ENCODE measurements at places on chromosomes 4 and X.

DNA sequence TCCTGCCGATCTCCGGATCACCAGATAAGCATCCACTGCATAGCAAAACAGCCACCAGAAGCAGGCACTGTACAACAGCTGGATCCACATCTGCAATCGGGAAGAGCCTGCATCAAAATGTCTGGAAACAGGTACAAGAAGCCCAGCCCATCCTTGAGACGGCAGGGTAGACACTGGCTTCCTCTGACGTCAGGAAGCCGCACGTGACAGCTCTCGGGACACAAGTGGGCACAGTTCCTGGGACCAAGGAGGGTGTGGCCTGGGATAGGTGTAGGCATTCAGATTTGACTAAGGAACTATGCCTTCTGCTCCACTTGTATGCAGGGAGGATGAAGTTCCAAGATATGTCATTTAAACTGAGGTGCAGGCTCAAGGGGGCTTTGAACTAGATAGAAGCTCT, 6.3 kb downstream of the GPR143 start:
- no peaks in the 10 kb centered on the region for H3K4me1 ChIP-seq
- no peaks in the 10 kb centered on the region for H3K27me3 ChIP-seq
- H3K36me3 ChIP-seq, result no peaks in the 10 kb centered on the region

DNA sequence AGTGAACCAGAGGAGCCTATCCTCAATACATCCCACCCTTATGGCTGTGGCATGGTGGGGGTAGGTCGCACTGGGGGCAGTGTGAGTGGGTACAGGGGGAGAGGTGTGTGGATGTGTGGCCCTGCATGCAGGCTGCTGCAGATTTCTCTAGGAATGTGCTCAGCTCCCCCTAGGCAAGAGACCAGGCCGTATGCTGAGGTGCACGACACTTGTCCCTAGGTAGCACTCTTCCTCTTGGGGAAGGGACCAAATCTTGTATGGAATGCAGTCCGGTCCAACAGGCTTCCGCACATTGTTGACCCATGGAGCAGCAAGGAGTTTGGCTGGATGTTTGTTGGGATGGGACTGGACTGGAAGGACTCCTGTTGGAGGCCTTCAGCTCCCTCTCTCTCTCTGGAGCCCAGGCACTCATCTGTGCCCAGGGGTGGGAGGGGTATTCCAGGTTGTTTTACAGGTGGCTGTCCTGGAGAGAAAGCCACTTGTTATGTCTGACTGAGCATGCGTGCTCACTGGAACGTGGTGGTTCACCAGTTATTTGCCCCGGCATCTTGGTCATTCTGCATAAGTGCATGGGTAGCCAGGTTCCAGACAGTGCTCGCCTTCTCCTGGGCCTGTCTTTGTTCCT, 55.1 kb downstream of the NBDY start:
- H3K27me3 ChIP-seq, result no peaks in the 10 kb centered on the region
- H3K27ac ChIP-seq, result no peak overlapping the region
- H3K36me3 ChIP-seq, result peaks cover 13% of the 10 kb centered on the region
- no peak overlapping the region for H3K4me3 ChIP-seq
- no peak for DNase-seq

GRCh38 chr4:54840992-54841768, 183.4 kb downstream of the KIT start:
- DNase-seq, result no peak
- no peaks in the 10 kb centered on the region for H3K4me1 ChIP-seq
- H3K27ac ChIP-seq, result no peak overlapping the region
- H3K36me3 ChIP-seq, result no peaks in the 10 kb centered on the region
- no peak overlapping the region for H3K4me3 ChIP-seq

DNA sequence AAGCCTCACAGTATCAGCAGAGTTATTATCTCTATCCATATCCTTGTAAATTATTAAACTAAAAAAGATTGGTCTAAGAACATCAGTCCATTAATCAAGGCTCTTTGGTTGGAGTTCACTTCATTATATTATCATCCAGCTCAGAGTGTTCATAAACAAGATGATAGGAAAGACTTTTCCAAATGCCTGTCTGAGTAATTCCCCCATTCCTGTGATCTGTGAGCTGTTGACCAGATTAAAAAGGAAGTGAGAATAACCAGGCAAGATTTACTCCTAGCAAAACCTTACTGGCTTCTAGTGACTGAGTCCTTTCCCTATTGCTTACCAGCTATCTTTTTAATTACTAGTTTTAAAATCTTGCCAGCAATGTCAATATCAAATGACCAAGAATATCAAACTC, 14.9 kb downstream of the PKD2 start:
- peak overlapping the region; percentile 36 for H3K27ac ChIP-seq
- peaks cover 17% of the 10 kb centered on the region for H3K4me1 ChIP-seq
- H3K27me3 ChIP-seq, result no peaks in the 10 kb centered on the region

DNA sequence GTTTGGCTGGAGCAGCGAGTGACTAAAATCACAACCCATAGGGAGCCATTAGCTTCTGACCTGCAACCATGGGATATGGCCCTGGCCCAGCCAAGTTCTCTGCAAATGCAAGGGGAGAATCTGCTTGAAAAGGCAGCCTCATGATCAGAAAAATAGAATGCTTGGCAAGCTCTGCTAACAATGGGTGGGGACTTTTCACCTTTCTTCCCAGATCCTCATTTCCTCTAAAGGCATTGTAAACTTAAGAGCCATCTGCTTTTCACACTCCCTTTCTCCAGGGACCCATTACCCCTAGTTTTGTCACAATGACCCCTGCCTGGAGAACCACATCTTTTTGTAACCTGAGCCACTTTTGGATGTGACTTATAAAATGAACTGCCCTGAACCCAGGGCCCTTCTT, 104.3 kb downstream of the PARM1 start:
- no peak overlapping the region for H3K27ac ChIP-seq
- no peaks in the 10 kb centered on the region for H3K27me3 ChIP-seq
- H3K4me3 ChIP-seq, result no peak overlapping the region

GRCh38 chr4:88136249-88136648, 22.2 kb downstream of the ABCG2 start:
- H3K36me3 ChIP-seq, result no peaks in the 10 kb centered on the region
- H3K4me1 ChIP-seq, result peaks cover 5% of the 10 kb centered on the region
- H3K27ac ChIP-seq, result no peak overlapping the region
- H3K4me3 ChIP-seq, result no peak overlapping the region

GRCh38 chr4:175891231-175891630, 79.2 kb upstream of the GPM6A start:
- H3K27me3 ChIP-seq, result no peaks in the 10 kb centered on the region
- DNase-seq, result no peak
- H3K4me3 ChIP-seq, result no peak overlapping the region
- H3K4me1 ChIP-seq, result no peaks in the 10 kb centered on the region
- no peaks in the 10 kb centered on the region for H3K36me3 ChIP-seq

GRCh38 chr4:158147151-158147550, 25.7 kb downstream of the GASK1B start:
- H3K27me3 ChIP-seq, result no peaks in the 10 kb centered on the region
- H3K4me3 ChIP-seq, result no peak overlapping the region
- no peak for DNase-seq
- no peaks in the 10 kb centered on the region for H3K4me1 ChIP-seq

GRCh38 chrX:71632923-71633657, 14.8 kb upstream of the CXCR3 start:
- no peak for DNase-seq
- H3K4me1 ChIP-seq, result peaks cover 29% of the 10 kb centered on the region
- H3K36me3 ChIP-seq, result no peaks in the 10 kb centered on the region
- peak overlapping the region; percentile 66 for H3K27ac ChIP-seq

DNA sequence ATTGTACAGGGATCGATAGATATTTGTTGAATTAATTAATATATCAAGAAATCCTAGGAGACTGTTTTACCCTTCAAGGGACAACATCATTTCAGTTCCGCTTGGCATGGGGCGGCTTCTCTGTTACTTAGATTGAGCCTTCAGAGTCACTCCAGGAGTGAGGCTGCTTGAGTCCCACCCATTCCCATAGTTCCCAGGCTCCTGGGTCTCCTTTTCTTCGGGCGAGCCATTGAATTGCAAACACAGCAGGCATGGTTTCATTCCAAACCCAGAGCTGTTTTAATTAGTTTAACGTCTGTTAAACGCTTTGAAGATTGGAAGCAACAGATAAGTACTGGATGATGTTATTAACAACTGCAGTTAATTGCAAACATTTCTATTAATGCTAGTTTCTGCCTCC, 571 bp upstream of the EDA start:
- peaks cover 20% of the 10 kb centered on the region for H3K4me1 ChIP-seq
- no peak for DNase-seq
- H3K27ac ChIP-seq, result peak overlapping the region; percentile 8
- H3K36me3 ChIP-seq, result no peaks in the 10 kb centered on the region

- no peaks in the 10 kb centered on the region for H3K27me3 ChIP-seq
- H3K4me1 ChIP-seq, result no peaks in the 10 kb centered on the region
- H3K27ac ChIP-seq, result no peak overlapping the region
Measured at GRCh38 chr4:30460818-30461217, 259.4 kb upstream of the PCDH7 start.

DNA sequence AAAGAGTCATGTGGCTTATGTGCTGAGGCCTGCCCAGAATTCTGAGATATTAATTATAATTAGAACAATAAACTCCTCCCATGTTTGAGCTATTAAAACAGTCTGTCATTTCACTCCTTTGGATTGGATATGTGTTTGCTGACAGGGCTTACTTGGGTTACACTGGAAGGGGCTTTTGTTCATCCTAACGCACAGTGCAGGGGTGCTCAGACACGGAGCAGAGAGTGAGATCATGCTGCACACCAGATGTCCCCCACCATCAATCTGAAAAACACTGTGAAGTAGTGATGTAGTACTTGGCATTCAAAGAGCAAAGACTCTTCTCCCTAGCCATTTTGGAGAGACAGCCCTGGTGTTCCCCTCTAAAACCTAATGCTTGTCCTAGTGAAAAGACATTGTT, 24.1 kb upstream of the SMIM10L2A start:
- no peaks in the 10 kb centered on the region for H3K27me3 ChIP-seq
- H3K4me3 ChIP-seq, result no peak overlapping the region
- no peak for DNase-seq
- H3K4me1 ChIP-seq, result no peaks in the 10 kb centered on the region
- no peak overlapping the region for H3K27ac ChIP-seq
- H3K36me3 ChIP-seq, result no peaks in the 10 kb centered on the region
